ENCODE measurements at places on chromosomes 2 and 18.

- DNase-seq = no peak
These were observed 707.9 kb upstream of the ID2 start for GRCh38 chr2:7973801-7974480.

DNA sequence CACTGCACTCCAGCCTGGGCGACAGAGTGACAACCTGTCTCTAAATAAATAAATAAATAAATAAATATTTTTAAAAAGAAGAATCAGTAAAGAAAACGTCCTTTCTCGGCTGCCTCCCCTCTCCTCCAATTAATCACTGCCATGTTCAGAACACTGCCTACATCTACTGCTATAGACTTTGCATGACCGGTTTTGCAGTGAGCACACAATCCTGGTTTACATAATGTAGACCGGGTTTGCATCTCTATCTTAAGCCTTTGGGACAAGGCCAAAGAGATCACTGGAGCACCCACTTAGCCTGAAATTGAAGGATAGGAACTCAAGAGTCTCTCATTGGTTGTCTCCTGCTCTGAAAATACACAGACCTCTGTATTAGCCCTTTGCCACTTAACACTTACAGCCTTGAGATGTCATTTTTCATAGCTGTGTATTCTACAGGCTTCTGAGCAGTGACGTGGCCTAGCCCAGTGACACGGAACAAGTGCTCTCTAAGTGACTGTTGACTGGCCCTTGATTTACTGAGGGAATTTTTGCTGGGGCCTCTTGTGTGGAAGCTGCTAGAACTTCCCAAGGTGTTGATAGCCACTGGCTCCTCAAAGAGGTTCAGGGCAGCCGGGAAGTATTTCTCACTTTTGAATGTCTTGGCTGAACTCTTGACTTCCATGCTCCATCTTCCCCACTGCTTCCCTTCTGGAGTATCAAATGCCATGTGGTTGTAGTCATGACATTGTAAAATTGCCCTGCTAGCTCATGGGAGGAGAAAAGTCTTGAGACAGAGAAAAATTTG lies 45.3 kb upstream of the CCBE1 start:
- DNase-seq = no peak

DNA sequence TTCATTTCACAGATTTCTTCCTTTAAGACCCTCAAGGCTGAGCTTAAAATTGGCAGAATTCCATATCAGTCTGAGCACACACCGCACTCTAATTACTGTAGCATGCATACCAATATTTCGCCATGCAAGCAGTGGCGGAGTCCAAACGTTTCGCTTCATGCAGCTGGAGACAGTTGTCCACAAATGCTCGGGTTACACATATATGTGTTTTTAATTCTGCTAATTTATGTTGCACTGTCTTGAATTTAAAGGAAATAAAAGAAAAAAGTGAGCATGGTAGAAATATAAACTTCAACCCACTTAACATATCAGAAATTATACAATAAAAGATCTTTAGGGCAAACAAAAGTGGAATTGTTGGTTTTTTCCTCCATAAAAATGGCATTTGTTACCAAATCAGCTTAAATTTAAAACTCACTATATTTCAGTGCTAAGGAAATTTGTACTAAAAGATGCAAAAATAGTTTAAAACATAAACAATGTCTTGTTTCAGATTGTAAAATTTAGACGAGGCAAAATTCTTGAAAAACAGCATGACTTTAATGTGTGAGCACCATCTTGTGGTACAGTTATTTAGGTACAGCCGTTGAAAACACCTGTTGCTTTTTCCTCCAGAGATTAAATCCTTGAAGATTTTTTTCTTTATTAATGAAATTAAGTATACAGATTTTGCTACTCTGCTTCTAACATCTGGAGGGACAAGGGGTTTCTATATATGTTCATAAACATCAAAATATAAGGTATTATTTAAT lies 24.1 kb upstream of the KANSL1L start:
- peak; percentile 30 for DNase-seq

GRCh38 chr2:214378455-214379103 lies 32.3 kb upstream of the VWC2L start:
- DNase-seq = no peak

DNA sequence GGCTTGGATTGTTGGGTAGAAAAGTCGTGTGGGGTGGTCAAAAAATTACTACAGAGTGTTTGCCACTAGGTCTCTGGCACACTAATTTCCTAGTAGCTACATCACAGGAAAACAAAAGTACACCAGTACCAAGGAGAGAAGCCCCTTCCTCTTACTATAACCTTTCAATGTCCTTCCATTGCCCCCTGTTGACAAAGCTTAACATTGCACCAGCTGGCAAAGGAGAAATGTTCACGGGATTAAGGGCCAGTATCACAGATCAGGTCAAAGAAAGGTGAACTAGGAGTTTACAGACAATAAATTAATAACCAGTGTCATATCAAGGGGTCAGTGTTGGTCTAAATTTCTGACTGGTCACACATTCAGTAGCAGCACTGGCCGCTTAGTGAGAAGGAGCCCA lies 1139.6 kb upstream of the FAM98A start:
- no peak for DNase-seq

DNA sequence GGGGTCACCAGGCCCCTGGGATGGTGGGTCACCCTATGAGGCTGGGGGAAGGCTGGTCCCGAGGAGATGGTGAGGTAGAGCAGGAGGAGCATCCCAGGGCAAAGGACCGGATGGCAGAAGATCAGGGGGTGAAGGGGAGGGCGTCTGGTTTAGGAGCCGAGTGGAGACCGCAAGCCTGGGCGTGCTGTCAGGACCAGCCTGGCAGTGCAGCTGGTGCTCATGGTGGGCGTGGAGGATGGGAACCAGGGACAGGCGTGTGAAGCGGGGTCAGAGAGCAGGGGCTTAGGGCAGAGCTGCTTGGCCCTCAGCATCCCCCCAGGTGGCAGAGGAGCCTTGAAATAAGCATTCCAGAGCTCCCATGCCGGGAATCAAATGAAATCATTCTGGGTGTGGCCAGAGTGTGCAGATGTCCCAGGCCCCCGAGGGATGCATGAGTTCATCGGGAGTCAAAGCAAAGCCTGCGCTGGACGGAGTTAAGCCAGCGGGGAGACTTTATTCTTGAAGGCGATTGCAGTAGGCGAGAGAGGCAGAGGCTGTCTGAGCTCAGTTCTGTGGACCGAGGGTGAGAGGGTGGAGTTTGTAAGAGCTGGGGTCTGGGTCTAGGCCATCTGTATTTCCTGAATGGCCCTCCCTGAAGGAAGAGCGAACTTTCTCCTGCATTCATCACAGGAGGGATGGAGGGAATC lies 33.1 kb upstream of the MBP start:
- DNase-seq = no peak

DNA sequence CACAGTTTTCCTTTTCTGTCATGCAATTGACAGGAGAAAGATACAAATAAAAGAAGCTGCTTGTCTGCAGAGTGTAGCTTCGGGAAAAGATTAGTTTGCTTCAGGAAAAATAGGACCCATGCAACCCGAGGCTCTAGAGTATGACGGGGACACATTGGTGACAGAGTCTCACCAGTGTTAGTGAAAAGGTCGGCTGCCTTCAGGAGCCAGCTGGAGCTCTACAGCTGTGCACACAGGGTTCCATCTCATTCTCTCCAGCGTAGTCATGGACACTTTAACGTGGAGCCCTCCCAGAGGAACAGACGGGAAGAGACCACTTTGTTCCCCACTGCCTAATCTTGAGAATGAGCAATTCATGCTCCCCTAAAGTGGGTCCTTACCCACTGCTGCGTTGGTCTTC lies 42.9 kb downstream of the FECH start:
- no peak for DNase-seq

DNA sequence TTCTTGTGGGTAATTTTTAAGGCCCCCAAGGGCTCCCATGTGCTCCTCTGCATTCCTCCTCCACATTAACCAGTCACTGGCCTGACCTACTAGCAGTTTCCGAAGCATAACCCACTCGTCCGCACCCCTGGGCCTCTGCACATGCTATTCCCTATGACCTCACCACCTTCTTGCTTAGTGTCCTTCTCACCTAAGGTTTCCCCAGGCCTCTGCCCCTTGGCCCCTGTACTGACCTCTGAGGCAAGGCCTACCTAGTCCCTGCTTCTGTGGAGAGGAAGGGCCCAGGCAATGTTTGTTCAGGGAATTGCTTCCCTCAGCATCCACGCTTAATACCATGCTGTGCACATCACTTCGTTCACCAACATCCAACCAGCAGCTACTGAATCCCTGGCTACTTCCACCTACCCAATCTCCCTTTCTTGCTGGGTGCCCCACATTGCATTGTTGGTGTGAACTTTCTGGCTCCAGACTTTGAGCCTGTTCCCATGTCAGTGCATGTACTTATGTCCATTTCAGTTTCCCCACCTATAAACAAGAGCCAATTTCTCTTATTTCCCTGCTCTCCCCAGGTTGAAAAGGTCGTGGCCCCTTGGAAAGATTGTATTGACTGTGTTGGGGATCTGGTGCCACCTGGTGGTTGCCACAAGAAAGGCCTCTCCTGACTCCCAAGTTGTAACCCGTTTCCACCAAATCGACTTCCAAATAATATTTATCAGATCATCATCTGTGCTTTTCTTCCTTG lies 19.2 kb upstream of the TMEM177 start:
- peak; percentile 20 for DNase-seq

- DNase-seq = no peak
These were observed 29.7 kb downstream of the TWSG1 start for GRCh38 chr18:9364242-9364641.

- DNase-seq = peak; percentile 87
These were observed 14.5 kb upstream of the ZBTB14 start for GRCh38 chr18:5309888-5310470.

DNA sequence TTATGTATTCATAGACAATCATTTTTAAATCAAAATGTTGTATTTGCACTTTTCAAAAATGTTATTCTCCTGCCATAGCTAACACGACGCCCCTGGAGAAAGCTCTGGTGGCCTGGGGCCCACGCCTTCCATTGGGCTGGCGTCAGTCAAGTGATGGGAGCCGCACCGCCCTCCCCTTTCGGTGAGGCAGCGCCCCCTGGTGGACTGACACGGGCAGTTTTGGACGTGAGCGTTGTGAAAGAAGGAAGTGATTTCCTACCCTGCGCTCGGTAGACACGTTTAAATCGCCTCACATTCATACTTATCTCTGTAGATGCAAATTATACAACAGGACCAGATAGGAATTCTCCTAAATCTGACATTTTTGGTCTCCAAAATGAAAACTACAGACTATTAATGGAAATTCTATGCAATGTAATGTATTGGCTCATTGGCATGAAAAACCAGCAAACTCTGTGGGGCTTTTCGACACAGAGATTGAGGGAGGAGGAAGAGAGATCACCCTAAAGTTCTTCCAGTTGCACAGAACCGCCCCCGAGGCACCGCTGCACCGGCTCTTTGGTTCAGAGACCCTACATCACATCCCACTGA lies 326.2 kb upstream of the SOX11 start:
- DNase-seq = peak; percentile 36

All from MV-4-11 (cell line).